AG09309 (cell line): ENCODE measurements at places on chromosomes 7 and 10.

- no peak for DNase-seq
Observed at GRCh38 chr7:96136600-96137239, 185.2 kb downstream of the SLC25A13 start.

- no peak for DNase-seq
Observed at GRCh38 chr7:96775046-96775445, 65.4 kb upstream of the SEM1 start.

- DNase-seq: no peak
Observed at GRCh38 chr10:128575761-128576160, 449.5 kb upstream of the MKI67 start.

DNA sequence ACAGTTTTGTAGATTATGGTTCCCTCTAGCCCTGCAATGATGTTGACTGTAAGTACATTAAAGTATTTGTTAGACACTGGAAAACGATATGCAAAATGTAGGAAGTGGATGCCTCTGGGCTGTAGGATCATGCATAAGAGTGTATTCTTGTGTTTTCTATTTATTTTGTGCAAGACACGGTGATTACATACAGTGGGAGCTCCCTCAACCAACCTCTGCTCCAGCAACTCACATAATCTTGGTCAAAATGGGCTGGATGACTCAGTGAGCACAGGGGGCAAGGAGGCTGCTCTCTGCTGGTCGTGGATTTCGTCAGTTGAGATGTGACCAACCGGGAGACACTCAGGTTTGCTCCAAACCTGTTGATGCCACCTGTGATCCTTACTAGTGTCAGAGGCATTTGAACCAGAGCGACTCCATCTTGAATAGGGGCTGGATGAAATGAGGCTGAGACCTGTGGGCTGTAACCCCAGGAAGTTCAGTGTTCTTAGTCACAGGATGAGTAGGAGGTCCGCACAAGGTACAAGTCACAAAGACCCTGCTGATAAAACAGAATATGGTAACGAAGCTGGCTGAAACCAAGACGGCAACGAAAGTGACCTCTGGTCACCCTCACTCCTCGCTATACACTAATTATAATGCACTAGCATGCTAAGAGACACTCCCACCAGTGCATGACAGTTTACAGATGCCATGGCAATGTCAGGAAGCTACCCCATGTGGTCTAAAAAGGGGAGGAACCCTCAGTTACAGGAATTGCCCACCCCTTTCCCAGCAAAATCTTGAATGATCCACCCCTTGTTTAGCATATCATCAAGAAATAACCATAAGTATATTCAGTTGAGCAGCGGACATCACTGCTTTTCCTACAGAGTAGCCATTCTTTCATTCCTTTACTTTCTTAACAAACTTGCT, 56.4 kb upstream of the FAM20C start:
- DNase-seq: no peak
